HS-5 (cell line): ENCODE measurements at places on chromosomes 5 and 9.

DNA sequence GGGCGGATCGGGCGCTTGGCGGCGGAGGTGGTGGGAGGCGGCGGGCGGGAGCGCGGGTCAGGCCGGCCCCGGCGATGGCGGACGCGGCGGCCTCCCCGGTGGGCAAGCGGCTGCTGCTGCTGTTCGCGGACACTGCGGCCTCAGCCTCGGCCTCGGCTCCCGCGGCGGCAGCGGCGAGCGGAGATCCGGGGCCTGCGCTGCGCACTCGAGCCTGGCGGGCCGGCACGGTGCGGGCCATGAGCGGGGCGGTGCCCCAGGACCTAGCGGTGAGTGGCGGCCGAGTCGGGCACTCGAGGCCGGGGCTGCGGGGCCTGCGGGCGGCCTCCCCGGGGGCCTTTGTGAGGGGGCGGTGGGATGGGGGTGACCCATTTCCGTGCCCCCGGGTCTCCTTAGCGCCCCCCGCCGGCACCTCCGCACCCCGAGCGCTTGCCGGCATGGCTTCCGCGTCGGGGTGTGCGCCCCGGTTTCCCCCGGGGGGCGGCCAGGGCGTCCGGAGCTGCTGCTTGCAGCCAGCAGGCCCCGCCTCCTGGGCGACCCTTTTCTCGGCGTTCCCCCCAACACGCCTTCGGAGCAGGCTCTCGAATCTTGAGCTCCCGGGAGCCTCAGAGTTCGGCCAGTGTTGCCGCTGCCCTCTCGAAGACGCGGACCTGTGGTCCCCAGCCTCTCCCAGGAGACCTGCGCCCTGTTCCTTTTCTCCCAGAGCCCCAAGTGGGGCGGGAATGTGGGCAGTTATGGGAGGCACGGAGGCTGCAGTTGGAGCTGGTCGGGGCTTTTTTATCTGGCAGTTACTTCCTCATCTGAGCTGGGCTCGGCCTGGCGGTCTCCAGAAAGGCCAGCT lies 456 bp downstream of the KDM3B start:
- no peak for DNase-seq

DNA sequence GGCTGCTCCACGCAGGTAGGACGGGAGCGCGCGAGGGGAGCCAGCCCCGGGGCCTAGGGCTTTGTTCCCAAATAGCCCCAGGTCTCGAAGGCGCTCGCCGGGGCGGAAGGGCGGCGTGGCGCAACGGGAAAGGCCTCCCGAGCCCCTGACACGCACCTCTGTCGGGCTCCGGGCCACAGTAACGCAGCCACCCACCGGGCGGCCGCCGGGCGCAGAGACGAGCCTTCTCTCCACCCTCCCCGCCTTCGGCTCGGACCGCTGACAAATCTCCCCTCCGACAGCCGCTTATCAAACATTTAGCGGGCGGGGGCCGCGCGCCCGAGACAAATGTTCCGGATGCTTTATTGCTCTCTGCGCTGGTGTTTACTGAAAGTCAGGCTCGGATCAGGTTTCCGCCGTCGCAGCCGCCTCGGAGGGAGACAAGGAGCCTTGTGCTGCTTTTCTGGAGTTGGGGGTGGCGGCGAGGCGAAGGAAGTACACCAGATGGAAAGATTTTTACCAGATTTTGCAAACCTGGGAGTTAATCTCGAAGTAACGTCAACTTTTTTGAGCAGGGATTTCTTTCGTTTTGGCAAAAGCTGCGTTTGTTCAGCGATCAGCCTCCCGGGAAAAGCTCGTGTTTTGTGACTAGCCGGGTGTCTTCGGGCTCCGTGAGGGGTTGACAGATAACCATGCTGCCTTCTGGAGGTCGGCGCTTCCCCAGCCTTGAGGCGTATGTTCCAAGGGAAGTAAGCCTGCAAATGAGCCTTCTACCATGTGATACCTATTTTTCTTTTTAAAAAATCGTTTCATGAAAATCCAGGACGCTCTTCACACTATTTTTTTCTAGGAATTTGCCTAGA lies 950 bp downstream of the RGMB start:
- no peak for DNase-seq

DNA sequence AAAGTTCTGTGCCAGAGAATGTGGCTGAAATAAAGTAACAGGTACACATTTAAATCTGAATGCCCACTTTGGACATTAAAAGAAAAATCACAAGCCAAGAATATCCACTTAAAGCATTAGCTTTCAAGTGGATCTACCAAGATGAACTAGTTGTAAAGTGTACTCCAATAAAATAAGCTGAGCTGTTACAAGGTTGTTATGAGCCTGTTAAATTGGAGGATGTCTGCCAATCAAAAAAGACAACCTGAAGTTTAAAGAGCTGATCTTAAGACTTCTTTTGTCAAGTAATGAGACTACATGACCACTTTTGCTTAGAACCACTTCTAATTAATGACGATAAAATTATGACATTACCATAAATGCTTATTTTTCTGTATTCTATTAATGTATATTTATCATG lies 2.4 kb downstream of the FAM200C start:
- DNase-seq, result no peak

DNA sequence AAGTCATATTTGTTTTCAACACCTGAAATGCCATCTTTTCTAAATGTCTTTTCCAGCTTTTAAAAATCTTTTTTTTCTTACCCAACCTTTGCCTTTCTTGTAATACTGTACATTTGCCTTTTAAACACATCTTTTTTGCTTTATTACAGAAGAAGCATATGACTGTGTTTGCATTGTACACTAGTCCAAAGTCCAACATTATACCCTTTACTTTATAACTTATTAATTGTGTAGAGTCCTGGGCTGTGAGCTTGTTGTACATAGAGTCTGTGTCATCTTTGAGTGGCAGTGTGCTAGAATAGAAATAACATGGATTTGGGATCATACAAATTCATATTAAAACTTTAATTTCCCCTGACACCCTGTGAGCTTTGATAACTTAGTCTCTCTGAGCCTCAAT lies 23.7 kb downstream of the CWC27 start:
- no peak for DNase-seq

GRCh38 chr5:72459913-72460312 lies 47.3 kb downstream of the ZNF366 start:
- no peak for DNase-seq

DNA sequence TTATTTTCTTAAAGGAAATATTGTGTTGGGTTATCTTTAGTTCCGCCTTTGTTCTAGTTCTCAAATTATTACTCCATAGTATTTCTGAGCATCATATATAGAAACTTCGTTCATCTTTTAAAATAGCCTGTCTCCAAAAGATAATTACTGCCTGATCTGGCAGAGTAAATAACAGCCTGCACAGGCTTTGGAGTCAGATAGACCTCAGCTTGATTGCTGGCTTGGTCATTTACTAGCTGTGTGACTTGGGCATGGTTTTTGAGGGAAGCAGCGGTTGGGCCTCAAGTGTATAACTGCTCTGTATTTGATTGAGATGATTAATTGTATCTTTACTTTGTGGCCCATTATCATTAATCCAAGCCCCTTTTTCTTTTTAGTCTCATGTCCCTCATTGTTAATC lies 50.1 kb downstream of the FBXO38 start:
- DNase-seq, result no peak

GRCh38 chr9:131807144-131807983 lies 67.5 kb upstream of the RAPGEF1 start:
- DNase-seq, result no peak

- DNase-seq, result no peak
These were observed 12.6 kb downstream of the LMX1B start for GRCh38 chr9:126626127-126626925.

DNA sequence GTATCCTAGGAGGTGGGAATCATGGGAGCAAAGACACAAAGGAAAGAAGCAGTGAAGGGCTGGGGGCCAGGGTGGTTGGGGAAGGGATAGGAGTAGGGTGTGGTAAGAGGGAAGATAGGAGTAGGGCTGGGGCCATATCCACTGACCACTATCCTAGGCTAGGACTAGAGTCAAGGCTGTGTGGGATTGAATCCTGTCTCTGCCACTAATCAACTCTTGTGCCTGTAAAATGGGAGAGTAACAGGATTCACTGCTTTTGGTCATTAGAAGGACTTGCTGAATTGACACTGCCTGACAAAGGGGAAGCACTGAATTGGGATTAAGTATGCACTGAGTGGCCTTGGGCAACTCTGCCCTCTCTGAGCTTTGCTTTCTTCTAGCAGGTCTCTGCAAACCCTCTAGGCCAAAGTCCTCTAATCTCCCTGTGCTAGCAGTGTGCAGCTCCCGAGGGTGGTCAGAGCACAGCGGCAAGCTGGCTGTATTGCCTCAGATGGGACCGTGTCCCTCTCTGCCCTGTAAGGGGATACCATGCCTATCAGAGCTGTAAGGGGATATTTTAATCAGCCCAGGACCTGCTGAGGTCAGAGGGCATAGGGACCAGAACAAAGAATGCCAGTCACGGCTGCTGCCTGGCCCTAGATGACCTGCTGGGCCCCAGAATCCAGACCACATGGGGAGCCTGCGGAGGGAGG lies 12.4 kb upstream of the DAB2IP start:
- DNase-seq, result no peak

- no peak for DNase-seq
These were observed 153.5 kb upstream of the SH3GL2 start for GRCh38 chr9:17425384-17425783.

DNA sequence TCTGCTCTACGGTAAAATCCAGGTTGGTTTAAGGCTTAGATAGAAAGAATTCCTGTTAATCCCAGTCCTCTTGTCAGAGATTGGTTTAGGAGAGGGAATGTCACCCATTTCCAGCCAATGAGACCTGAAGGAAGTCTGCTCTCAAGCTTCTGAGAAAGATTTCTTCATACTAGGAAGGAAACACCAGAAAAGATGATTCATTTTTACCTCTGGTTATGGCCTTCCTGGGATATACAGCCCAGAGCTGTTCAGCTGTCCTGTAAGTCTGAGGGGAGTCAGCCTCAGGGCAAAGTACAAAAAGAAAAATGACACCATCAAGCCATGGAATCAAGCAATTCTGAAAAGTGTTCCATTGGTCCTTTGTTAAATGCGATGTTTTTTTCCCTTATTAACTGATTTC lies 18.6 kb upstream of the CFAP95 start:
- DNase-seq, result no peak

DNA sequence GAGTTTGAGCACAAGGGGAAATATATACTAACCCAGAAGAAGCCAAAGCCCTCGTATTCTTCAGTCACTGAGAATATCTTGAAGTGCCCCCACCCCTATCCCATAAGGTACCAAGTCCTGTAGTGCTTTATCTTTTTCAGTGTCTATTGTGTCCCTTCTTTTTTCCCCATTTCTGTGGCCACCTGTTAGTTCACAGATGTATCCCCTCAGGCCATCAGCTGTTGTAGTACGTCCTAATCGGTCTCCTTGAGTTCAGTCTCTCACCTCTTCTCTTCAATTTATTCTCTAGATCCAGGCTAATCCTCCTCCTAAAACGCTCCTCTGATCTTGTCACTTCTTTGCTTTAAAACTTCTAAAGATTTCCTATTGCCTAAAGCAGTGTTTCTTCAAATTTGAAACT lies 10.4 kb downstream of the RGS7BP start:
- no peak for DNase-seq

GRCh38 chr5:112960863-112961504 lies 15.6 kb upstream of the DCP2 start:
- DNase-seq, result no peak
